ENCODE measurements at places on chromosomes 5 and 9.
A peak's percentile ranks its signal among the peaks of the same experiment; 100 is the strongest.

- no peak for DNase-seq
Observed at GRCh38 chr5:87053146-87053545, 214.5 kb upstream of the RASA1 start.

- DNase-seq, result peak; percentile 92
Observed at GRCh38 chr9:136109351-136110081, 9.2 kb downstream of the TMEM250 start.

- no peak for DNase-seq
Observed at GRCh38 chr5:103741984-103742383, 179.4 kb upstream of the NUDT12 start.

DNA sequence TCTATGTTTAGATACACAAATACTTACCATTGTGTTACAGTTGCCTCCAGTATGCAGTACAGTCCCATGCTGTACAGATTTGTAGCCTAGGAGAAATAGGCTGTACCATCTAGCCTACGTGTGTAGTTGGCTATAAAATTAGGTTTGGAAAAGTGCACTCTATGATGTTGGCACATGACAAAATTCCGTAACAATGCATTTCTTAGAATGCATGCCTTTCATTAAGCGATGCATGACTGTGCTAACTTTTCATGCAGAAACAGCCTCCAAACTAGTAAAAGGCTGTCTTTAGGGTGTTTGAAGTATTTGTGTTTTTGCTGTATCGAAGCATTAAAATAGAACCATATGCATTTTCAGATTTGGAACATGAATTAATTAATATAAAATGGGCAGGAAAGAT is 157.9 kb downstream of the RMI1 start:
- DNase-seq, result no peak

- no peak for DNase-seq
Observed at GRCh38 chr9:77926371-77926878, 105.2 kb downstream of the GNAQ start.
